ENCODE measurements at places on chromosomes 11 and 22.
A peak's percentile ranks its signal among the peaks of the same experiment; 100 is the strongest.

DNA sequence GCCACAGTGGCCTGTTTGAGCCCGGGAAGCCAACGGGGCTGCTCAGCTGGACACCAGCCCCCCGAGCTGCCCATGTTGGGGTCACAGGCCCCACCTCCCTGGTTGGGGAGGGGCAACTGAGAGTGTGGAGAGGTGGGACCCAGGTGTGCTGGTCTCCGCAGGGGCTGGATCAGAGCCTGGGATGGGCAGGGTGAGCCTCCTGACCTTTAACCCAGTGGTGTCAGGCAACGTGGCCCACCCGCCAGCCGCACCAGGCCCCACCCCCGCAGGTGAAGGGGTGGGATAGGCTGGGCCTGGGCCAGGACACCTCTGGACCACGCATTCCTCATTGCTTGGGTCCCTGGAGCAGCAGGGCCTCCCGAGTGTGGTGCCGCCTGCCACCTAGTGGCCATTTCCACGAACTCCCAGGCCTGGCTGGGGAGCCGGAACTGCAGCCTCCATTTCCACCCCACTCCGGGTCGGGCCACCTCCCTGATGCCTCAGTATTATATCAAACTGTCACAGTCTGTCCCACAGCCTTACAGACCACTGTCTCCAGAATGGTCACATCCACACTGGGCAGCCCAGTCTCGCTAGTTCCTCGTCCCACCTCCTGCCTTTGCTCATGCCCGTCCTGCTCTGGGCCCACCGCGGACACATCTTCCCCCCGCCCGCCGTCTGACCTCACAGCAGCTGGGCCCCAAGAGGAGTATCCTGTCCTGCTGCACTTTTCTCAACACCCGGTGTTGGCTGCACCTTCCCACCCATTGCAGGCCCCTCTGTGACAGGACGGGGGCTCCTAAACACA, 13.3 kb upstream of the PPP6R3 start:
- DNase-seq, result peak; percentile 42

GRCh38 chr11:1953489-1954266, 6.5 kb downstream of the MRPL23 start:
- DNase-seq, result no peak

GRCh38 chr22:17087498-17088131, 2.8 kb downstream of the IL17RA start:
- DNase-seq, result peak; percentile 62

DNA sequence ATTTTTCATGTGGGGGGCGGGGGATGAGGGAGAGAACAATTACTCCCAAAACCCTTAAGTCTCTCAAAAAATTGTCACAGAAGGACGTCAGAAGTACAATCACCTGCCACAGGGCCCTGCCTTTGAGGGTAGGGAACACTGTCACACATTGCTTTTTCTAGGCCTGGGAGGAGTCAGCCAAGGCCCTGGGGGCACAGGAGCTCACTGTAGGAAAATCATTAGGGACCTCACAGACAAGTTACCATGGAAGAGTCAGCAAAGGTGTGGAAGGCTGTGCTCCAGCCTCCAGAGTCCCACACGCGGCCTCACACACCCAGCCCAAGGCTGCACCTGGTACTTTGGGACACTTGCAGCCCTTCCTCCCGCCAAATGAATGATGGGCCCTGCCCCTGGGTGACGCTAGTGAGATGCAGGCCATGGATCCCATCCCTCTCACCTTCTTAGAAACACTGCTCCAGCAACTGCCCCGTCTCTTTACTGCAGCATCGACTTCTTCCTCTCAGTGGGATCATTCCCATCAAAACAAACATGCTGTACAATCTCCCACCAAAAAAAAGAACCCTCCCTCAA, 3.3 kb downstream of the PLEKHA7 start:
- no peak for DNase-seq

- DNase-seq, result no peak
Observed at GRCh38 chr22:20531404-20532201, 24.2 kb downstream of the MED15 start.

DNA sequence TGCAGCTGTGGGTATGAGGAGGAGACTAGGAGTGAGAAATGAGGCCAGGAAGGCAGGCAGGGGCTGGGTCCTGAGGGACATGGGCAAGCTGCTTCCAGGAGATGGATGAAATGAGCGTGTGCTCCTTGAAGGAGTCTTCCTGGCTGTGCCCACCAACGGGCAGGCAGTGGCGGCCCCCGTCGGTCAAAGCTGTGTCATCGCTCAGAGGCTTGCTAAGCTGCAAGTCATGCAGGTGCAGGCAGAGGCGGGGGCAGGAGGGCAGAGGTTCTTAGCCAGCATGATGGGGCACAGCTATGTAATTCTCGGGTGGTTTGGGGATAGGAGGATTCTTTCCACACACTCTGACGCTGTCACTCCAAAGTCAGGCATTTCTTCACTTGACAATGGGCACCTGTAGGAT, 12.5 kb upstream of the PEX26 start:
- no peak for DNase-seq

GRCh38 chr11:75424396-75424795, 8.6 kb downstream of the KLHL35 start:
- no peak for DNase-seq

DNA sequence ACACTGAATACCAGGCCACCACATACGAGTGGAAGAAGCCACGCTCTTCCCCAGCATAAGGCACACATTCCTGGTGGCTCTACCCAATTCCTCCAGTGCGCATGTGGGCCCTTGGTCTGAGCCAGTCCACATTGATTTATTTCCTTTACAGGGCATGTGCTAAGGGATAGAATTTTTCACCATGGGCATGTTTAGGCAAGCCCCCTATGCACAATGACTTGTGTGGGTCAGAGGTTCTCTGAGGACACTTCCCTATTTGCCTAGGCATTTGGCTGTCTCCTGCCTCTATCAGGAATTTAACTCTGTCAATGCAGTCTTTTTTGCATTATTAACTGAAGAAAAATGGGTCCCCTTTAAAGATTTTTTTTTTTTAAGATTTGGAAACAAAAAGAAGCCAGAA, 718.1 kb downstream of the NTM start:
- DNase-seq, result no peak

- no peak for DNase-seq
Observed at GRCh38 chr11:76791861-76792260, 8.7 kb downstream of the TSKU start.

DNA sequence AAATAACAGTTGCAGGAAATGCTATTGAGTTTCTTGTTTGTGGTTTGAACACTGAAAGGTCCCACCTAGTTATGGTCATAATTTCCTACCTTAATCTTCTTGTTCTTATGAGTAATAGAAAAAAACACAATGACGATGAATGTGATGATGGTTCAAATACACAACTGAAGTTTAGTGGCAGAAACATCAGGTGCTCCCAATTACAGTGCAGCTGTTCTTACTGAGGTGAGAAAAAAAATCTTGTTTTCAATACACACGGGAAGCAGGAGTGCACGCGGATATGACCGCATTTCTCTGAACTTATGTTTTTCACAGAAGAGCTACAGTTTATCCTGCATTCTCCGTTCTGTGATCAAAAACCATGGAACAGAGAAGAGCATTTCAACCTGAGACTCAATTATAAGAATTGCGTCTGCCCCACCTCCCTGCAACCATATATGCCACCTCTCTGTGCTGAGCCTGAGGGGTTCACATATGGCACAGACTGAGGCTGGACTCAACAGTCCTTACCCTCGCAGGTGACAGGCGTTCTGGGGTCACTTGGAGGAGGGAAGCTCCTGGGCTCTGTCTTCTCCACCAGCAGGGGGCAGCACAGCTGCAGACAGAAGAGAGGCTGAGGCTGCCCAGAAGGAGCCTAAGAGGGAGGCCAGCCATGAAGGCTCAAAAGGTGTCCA, 99.7 kb upstream of the IGLL5 start:
- DNase-seq, result peak; percentile 44

GRCh38 chr22:22933100-22933806, 45.6 kb downstream of the IGLL5 start:
- no peak for DNase-seq

DNA sequence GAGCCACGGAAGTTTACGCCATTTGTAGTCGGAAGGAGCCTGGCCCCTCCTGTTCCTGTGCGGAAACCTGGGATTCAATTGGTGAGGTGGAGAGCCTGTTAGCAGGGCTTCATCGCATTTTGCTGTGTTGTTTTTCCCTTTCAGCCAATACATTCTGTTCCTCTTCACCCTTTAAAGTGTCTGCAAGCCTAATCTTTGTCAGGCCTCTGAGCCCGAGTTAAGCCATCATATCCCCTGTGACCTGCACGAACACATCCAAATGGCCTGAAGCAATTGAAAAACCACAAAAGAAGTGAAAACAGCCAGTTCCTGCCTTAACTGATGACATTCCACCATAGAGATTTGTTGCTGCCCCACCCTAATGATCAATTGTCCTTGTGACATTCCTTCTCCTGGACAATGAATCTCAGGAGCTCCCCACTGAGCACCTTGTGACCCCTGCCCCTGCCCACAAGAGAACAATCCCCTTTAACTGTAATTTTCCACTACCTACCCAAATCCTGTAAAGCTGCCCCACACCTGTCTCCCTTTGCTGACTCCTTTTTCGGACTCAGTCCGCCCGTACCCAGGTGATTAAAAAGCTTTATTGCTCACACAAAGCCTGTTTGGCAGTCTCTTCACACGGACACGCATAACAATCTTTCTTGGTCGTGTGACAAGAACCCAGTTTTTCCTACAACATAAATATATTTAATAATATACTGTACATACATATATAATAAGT, 37.1 kb upstream of the MMP12 start:
- no peak for DNase-seq

GRCh38 chr11:73072935-73073481, 69.1 kb downstream of the FCHSD2 start:
- DNase-seq, result no peak

GRCh38 chr11:73465023-73465675, 89.0 kb downstream of the RELT start:
- no peak for DNase-seq

DNA sequence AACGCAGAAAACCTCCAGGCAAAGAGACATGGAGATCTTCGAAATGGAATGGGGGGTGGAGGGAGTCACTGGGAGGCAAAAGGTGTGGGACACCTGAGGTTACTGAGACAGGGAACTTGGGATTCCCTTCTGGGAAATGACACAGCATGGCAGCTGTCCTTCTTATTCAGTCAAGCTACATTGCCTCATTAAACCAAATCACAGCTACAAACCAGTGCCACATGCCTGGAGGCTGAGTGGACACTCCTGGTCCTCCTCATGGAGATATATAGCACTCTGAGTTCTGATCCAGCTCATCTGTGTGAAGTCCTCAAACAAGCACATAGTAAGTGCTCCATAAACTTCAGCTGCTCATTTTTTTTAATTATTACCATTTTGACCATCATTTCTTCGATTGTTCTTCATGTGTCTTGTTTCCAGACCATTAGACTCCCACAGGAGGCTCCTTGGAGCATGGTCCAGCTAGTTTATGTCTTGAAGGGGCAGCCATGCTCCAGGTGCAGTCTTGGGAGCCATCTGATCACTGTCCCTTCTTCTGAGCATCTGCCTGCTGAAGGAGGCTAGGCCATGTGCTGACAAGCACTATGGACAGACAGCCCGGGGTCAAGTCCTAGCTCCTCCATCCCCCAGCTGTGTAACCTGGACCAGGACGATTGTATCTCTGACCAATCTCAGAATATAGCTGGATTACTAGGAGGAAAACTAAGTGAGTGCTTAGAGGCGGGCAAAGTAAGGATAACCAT, 9.7 kb upstream of the FXYD2 start:
- DNase-seq, result no peak

GRCh38 chr11:32055861-32056260, 35.0 kb upstream of the RCN1 start:
- DNase-seq, result no peak

DNA sequence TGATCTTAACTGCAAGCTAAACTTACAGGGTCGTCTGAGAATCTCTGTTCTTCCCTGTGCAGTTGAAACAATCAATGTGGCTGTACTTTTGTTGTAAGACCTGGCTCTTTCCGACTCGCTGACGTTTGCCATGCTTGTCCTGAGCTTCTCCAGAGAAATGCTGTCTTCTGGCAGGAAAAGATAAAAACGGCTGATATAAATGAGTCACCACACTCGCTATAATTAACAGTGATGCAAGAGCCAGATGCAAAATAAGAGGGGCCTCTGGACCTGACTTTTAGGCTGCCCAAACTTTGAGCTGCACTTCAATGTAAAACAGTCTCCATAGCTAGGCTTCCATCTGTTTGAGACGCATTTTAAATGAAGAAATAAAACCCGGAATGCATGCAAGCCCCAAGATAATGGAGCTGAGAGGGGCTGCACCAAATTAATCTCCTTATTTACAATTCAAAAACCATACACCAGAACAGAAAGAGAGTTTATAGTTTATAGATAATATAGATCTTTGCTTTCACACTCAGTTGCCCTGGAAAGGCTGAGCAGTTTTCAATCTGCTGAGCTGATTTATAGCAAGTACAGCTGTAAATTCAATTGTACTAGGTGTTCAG, 48.5 kb downstream of the WT1 start:
- DNase-seq, result no peak

- no peak for DNase-seq
Observed at GRCh38 chr22:37212174-37212906, at the start of gene SSTR3. TSS of gene SSTR3 (minus strand) at chr22:37212477. CDS start at chr22:37207803, 4,674 bp downstream.

- no peak for DNase-seq
Observed at GRCh38 chr11:94595076-94595475, 27.9 kb downstream of the PIWIL4 start.

GRCh38 chr22:25475257-25476022, 89.0 kb upstream of the GRK3 start:
- peak; percentile 14 for DNase-seq

- DNase-seq, result no peak
Observed at GRCh38 chr11:74686792-74687191, 44.4 kb downstream of the CHRDL2 start.

DNA sequence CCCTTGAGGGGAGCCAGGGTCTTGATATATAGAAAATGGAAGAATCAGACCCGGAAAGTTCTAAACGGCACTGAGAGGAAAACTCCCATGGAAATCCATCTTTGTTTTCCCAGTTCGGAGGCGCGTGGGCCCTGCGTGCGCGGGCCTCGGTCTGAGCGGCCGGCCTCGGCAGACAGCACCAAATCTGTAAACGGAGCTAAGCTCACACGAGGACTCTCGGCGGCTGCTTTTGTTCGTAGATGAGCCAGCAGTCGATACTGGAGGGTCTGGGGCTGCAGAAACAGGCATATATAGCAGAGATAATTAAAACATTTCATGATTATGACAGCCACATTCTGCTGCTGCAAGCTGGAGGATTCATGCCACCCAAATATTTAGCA, 68.5 kb upstream of the PPARA start:
- no peak for DNase-seq

- DNase-seq, result no peak
Observed at GRCh38 chr11:10727146-10727851, 23.7 kb upstream of the CTR9 start.
